Activated T-helper 2 cell treated with anti-CD3 and anti-CD28 coated beads, Interferon-gamma antibody, Interleukin-2, Interleukin-4, amounts not matched to agents 10 μg/mL and 5 μg/mL and 100 μg/mL, durations not matched to agents 14 hours and 24 hours and 36 hours (primary cell): ENCODE measurements at places on chromosomes 7 and 10. TPM values are rescaled to one million over a fixed set of nuclear protein-coding genes. Genes with fewer than 3 reads are reported as not detected.

DNA sequence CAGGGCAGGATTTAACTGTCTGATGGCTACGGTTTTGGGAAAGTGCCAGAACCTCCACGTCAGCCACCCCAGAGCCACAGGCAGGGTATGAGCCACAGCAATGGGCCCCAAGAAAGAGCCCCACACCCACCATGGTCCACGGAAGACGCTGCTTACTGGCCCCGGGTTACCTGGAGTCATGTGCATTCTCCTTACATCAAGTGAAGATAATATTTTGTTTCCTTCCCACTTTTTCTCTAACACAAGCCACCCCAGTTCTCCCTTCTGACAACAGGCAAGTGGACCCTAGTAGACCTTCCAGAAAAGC lies 67.1 kb downstream of the PRKAG2 start:
- H3K4me3 ChIP-seq, result no peak overlapping the region
- no peak for DNase-seq

The COL28A1 gene
- total RNA-seq, result 0.07 TPM in 1 of 2 replicates, not detected in the other

DNA sequence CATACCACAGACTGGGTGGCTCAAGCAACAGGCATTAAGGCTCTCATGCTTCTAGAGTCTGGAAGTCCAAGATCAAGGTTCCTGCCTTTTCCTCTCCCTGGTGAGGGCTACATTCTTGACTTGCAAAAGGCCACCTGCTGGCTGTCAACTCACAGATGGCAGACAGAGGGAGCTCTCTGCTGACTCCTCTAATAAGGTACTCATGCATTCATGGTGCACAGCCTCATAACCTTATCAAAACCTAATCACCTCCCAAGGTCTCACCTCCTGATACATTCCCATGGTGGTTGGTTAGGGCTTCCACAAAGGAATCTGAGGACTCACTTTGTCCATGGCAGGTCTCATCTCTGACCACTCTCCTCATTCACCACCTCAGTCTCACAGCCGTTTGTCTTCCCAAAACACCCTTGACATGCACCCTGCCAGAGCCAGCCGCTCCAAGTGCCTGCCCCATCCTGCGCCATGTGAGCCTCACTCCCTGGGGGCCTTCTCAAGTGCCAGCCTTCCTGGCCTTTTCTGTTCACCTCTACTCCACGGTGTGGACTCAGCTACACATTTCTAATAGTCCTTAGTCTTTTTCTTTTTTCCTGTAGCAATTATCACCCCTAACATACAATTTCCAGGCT lies 400.3 kb upstream of the ADARB2 start:
- H3K27ac ChIP-seq, result no peak overlapping the region
- no peak overlapping the region for H3K4me3 ChIP-seq
- H3K4me1 ChIP-seq, result no peaks in the 10 kb centered on the region
- H3K36me3 ChIP-seq, result no peaks in the 10 kb centered on the region

GRCh38 chr10:24652381-24652957 lies 71.2 kb downstream of the ARHGAP21 start:
- no peak overlapping the region for H3K27ac ChIP-seq
- no peaks in the 10 kb centered on the region for H3K27me3 ChIP-seq
- peaks cover 4% of the 10 kb centered on the region for H3K36me3 ChIP-seq

GRCh38 chr10:13328613-13329012 lies 19.5 kb downstream of the SEPHS1 start:
- peaks cover 78% of the 10 kb centered on the region for H3K36me3 ChIP-seq
- H3K4me3 ChIP-seq, result no peak overlapping the region

- no peaks in the 10 kb centered on the region for H3K4me1 ChIP-seq
- H3K27ac ChIP-seq, result no peak overlapping the region
- H3K36me3 ChIP-seq, result no peaks in the 10 kb centered on the region
- no peak overlapping the region for H3K4me3 ChIP-seq
Observed at GRCh38 chr7:45650404-45651394, 76.5 kb downstream of the ADCY1 start.

The C10orf53 gene
- total RNA-seq, result 0.16 TPM in 1 of 2 replicates, not detected in the other

DNA sequence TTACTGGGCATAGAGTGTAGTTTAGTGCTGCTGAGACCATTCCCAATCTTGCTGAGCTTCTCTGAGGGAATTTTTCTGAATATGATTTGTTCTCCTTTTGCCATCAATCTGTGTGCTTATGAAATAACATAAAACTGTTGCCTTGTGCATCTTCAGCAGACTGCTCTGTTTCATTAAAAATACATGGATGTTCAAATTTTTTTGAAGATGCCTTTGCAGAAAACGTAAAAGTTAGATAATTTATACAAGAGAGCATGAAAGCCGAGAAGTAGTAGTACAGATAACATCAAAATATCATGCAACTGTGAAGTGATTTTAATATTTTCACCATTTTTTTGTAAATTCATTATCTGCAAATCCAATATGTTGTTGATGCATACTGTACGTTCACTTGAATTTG lies 174.7 kb upstream of the CSTF2T start:
- no peak overlapping the region for H3K4me3 ChIP-seq
- peaks cover 7% of the 10 kb centered on the region for H3K4me1 ChIP-seq
- H3K27ac ChIP-seq, result no peak overlapping the region
- no peak for DNase-seq

DNA sequence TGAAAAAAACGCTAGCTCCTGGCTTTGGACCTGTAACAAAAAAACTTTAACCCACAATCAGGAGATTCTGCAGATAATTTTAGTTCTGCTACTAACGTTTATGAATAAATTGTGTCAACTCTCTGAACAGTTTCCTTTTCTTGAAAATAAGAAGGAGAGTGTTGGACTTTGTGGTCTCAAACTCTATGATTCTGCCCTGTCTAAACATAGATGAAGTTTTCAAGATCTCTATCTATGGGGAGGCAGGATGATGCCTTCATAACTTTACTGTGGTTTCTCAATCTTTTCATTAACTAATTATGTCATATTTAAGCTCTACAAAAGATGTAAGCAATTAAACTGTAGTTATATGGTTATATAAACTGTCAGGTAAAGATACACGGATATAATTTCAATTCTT lies 162.0 kb downstream of the REEP3 start:
- DNase-seq, result no peak
- no peak overlapping the region for H3K27ac ChIP-seq
- H3K4me1 ChIP-seq, result peaks cover 15% of the 10 kb centered on the region
- peaks cover 28% of the 10 kb centered on the region for H3K27me3 ChIP-seq

- DNase-seq, result peak; percentile 55
- no peaks in the 10 kb centered on the region for H3K36me3 ChIP-seq
- no peak overlapping the region for H3K27ac ChIP-seq
- no peaks in the 10 kb centered on the region for H3K27me3 ChIP-seq
- H3K4me3 ChIP-seq, result no peak overlapping the region
Observed at GRCh38 chr10:31083765-31084184, 52.1 kb upstream of the ZNF438 start.

The HYAL4 gene
- not detected in 2 replicates for total RNA-seq

GRCh38 chr10:7075110-7075509 lies 335.7 kb downstream of the SFMBT2 start:
- peaks cover 34% of the 10 kb centered on the region for H3K27me3 ChIP-seq
- H3K4me1 ChIP-seq, result peaks cover 7% of the 10 kb centered on the region
- no peak overlapping the region for H3K4me3 ChIP-seq
- no peak overlapping the region for H3K27ac ChIP-seq

- H3K27ac ChIP-seq, result no peak overlapping the region
- peaks cover 16% of the 10 kb centered on the region for H3K36me3 ChIP-seq
- no peak for DNase-seq
- H3K27me3 ChIP-seq, result no peaks in the 10 kb centered on the region
Observed at GRCh38 chr7:50216626-50217025, 87.9 kb upstream of the IKZF1 start.

The NYAP1 gene
- total RNA-seq, result 0.27 and 0.34 TPM in 2 replicates

DNA sequence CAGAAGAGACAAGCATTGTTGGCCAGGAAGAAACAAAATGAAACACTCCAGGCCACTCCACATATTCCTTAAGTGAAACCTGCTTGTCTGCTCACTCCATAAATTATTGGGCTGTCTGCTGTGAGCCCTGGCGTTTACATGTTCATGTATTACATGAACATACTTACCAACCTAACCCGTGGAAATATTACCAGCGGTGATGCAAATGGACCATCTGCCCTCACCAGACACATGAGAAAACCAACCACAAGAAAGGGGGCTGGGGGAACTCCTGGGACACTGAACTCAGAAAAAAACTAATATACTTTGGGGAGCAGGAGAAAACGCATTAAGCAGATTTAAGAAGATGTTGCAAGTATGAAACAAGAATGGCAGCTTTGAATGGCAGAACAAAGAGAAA lies 731.2 kb upstream of the IGFBP3 start:
- DNase-seq, result no peak
- no peaks in the 10 kb centered on the region for H3K27me3 ChIP-seq
- no peaks in the 10 kb centered on the region for H3K36me3 ChIP-seq

DNA sequence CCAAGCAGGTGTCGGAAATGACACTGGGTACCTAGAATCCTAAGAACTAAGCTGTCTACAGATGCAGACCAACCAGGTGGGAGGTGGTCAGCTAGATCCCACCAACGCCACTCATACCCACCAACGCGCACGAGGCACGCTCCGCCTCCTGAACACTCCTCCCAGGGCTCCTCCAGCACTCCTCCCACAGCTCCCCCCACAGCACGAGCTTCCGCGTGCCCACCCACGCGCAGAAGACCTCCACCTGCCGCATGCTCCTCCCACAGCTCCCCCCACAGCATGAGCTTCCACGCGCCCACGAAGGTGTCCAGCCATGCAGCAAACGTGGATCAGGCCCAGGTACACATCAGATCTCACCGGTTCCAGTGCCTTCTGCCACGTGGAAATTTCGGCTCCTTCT lies 196.0 kb downstream of the MAD1L1 start:
- H3K36me3 ChIP-seq, result peaks cover 5% of the 10 kb centered on the region
- no peak overlapping the region for H3K27ac ChIP-seq
- no peaks in the 10 kb centered on the region for H3K27me3 ChIP-seq
- no peak overlapping the region for H3K4me3 ChIP-seq

- DNase-seq, result no peak
- H3K27me3 ChIP-seq, result no peaks in the 10 kb centered on the region
- peaks cover 76% of the 10 kb centered on the region for H3K36me3 ChIP-seq
- no peak overlapping the region for H3K4me3 ChIP-seq
Observed at GRCh38 chr7:112462236-112462635, 12.0 kb downstream of the IFRD1 start.

DNA sequence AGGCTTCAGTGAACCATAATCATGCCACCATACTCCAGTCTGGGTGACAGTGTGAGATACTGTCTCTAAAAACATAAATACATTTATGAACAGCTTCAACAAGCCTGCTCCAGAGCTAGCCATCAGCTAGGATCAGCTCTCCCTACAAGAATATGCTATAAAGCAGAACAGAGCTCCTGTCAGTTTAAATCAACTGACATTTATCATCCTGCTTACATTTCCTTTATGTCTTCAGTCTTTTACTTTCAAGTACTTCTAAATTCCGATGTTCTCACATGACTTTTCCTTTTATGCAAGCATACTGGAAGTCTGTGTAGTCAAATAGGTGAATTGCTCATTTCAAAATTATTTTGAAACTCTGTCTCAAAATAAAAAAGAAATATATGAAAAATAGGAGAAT lies 64.6 kb downstream of the COA1 start:
- peaks cover 38% of the 10 kb centered on the region for H3K4me1 ChIP-seq
- H3K4me3 ChIP-seq, result no peak overlapping the region
- no peak overlapping the region for H3K27ac ChIP-seq
- peaks cover 63% of the 10 kb centered on the region for H3K36me3 ChIP-seq
- no peaks in the 10 kb centered on the region for H3K27me3 ChIP-seq
- no peak for DNase-seq

The CLIP2 gene
- 2.1 and 2.7 TPM in 2 replicates for total RNA-seq

The SPDYE5 gene
- not detected in 2 replicates for total RNA-seq

GRCh38 chr7:122543166-122543565 lies 155.8 kb downstream of the RNF133 start:
- DNase-seq, result no peak
- H3K4me1 ChIP-seq, result no peaks in the 10 kb centered on the region
- no peak overlapping the region for H3K27ac ChIP-seq
- no peaks in the 10 kb centered on the region for H3K27me3 ChIP-seq

The STOX1 gene
- 0.82 and 0.85 TPM in 2 replicates for total RNA-seq

The SEMA3A gene
- total RNA-seq, result 0.25 TPM in 2 replicates

The ACSL5 gene
- total RNA-seq, result 39.7 and 45.9 TPM in 2 replicates

GRCh38 chr10:33010132-33011037 lies 52.4 kb upstream of the ITGB1 start:
- peak; percentile 19 for DNase-seq
- H3K27me3 ChIP-seq, result peaks cover 1% of the 10 kb centered on the region
- peaks cover 28% of the 10 kb centered on the region for H3K4me1 ChIP-seq
- H3K36me3 ChIP-seq, result no peaks in the 10 kb centered on the region
- no peak overlapping the region for H3K27ac ChIP-seq

The RELN gene
- not detected in 2 replicates for total RNA-seq

The GRK5 gene
- total RNA-seq, result 24.4 and 24.7 TPM in 2 replicates

The ABCB1 gene
- total RNA-seq, result 1.9 and 2.0 TPM in 2 replicates

DNA sequence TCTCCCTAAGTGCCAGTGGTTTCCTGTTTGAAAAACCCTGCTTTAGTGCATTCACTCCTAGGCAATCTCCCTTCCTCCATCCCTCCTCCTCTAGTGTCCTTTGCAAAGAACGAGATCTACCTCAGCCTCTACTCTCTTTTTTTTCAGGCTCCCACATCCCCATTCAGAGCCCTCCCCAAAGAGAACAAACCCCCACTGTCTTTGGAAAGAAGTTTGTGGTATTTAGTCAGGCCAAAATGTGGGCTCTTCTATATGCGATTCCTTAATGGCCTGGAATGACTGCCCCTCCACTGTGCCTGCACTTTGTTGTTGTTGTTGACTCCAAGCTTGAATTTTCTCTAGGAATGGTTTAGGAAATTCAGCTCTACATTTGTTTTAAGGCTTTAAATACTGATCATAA lies 36.3 kb downstream of the PALS2 start:
- H3K4me1 ChIP-seq, result peaks cover 21% of the 10 kb centered on the region
- peaks cover 4% of the 10 kb centered on the region for H3K36me3 ChIP-seq
- no peak overlapping the region for H3K27ac ChIP-seq
- H3K4me3 ChIP-seq, result no peak overlapping the region

- peak; percentile 45 for DNase-seq
- H3K27ac ChIP-seq, result no peak overlapping the region
- no peaks in the 10 kb centered on the region for H3K4me1 ChIP-seq
- H3K27me3 ChIP-seq, result no peaks in the 10 kb centered on the region
- H3K4me3 ChIP-seq, result no peak overlapping the region
- no peaks in the 10 kb centered on the region for H3K36me3 ChIP-seq
Observed at GRCh38 chr10:122911889-122912484, 1.6 kb downstream of the FAM24A start.

The ITIH2 gene
- not detected in 2 replicates for total RNA-seq

- peaks cover 3% of the 10 kb centered on the region for H3K36me3 ChIP-seq
- peaks cover 31% of the 10 kb centered on the region for H3K4me1 ChIP-seq
- H3K27me3 ChIP-seq, result no peaks in the 10 kb centered on the region
- DNase-seq, result no peak
- peak overlapping the region; percentile 83 for H3K4me3 ChIP-seq
- H3K27ac ChIP-seq, result peak overlapping the region; percentile 86
Observed at GRCh38 chr10:91162050-91162494, 58.4 kb upstream of the PCGF5 start.

DNA sequence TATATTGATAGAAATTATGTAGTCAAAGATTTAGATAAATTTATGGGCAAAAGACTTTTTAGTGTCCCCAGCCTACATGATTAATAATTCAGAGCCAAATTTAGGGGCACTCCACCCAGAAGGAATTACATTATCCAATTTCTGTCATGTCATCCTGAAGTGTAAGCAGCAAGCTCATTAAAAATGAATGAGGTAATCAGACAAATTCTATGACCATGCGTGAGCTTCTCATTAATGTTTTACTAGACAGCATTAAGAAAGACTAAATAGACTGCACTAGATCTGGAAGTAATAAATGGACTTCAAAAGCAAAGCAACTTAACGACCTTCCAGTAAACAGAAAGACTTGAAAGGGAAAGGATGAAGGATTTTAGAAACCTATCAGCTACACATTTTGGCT lies 22.7 kb upstream of the TRUB1 start:
- H3K4me3 ChIP-seq, result no peak overlapping the region
- peaks cover 54% of the 10 kb centered on the region for H3K4me1 ChIP-seq
- H3K27ac ChIP-seq, result peak overlapping the region; percentile 74
- H3K36me3 ChIP-seq, result peaks cover 3% of the 10 kb centered on the region
